ENCODE measurements at places on chromosomes 3 and 15.

- DNase-seq, result no peak
Observed at GRCh38 chr15:25773248-25773647, 89.9 kb downstream of the ATP10A start.

- DNase-seq, result no peak
Observed at GRCh38 chr3:121584418-121584817, 8.8 kb upstream of the FBXO40 start.

DNA sequence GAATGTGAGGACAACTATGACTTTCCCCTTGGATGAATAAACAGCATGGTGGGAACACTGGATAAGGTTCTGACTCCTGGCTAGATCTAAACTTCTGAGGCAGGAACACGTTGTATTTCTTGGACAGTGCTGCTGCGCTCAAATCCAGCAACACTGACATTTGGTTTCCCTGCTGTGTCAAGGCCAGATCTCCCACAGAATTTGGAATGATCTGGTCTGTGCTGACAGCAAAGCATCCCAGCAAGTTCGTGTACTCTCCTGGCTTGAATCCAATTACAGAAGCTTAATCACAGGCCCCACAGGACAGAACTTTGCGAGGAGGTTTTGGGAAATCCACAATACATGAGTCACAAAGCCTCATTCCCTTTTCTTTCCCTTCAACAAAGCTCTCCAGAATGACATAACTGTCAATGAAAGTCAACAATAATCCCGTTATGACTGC is 92.5 kb downstream of the ADAMTS9 start:
- no peak for DNase-seq

- DNase-seq, result no peak
Observed at GRCh38 chr15:74443100-74443909, 9.5 kb upstream of the SEMA7A start.

DNA sequence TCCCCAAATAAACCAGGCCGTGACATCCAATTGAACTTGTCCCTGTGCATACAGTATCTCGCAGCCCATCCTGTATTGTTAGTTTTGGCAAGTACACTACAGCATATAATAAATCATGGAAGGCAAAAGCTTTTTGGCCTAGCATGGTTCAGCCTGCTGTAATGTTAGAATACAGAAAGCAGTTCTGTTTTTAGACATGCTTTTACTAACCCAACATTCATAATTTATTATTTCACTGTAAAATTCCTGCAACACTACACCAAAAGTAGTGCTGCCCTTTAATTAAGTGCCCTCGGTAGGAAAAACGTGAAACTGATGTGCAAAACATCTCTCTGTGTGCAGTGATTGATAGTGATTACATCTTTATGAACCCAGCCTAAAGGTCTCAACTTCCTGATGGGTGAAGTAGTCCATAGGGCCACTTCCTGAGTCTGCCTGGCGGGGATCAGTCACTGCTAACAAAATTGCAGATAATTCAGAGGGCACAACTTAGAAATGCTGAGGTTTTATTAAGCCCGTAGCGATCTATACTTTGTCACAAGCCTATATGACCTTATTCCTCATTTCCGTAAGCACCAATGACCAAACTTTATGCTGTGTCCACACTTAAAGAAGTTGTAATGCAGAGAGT is 227.8 kb downstream of the CDIN1 start:
- no peak for DNase-seq

GRCh38 chr3:72537448-72537847 is 310.8 kb downstream of the SHQ1 start:
- no peak for DNase-seq

GRCh38 chr3:128395500-128396162 is 71.1 kb downstream of the DNAJB8 start:
- DNase-seq, result peak; percentile 9

DNA sequence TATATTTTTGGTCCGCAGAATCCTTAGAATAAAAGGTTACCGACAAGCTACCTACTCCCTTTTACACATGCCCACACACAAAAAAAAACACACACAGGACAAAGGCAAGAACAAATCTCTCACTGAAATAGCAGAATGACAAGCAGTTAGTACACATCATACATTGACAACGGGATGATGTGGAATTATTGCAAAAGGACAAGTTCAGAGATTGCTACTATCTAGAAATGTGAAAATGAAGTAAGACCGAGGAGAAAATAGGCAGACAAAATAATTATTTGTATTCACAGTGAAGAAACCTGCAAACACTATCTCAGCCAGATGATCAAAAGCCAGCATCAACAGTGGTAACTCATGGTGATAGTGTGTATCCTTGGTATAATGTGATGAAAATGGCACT is 112.2 kb upstream of the C3orf80 start:
- no peak for DNase-seq

DNA sequence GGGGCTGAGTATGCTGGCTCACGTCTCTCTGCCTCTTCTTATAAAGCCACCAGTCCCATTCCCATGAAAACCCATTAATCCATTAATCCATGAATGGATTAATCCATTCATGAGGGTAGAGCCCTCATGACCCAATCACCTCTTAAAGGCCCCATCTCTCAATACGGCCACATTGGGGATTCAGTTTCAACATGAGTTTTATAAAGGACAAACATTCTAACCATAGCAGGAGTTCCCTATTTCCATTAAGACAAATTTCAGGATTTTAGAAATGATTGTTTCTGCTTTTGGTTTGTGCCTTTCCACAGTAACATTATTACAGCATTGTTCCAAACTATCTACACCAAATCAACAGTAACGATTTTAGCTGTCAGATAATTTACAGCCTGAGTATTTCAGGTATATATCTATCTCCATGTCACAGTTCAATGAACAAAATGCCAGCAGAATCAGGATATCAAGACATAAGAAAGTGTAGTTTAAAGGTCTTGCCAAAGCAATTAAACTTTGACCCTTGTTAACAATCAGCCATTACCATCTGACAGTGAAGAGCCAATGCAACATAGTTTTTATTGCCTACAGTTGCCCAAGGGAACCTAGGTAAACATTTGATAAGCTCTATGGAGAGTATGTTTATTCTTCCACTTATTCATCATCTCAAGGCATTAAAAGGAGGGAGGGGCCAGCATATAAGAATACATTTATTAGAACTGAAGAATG is 3.8 kb downstream of the TSPAN3 start:
- no peak for DNase-seq

DNA sequence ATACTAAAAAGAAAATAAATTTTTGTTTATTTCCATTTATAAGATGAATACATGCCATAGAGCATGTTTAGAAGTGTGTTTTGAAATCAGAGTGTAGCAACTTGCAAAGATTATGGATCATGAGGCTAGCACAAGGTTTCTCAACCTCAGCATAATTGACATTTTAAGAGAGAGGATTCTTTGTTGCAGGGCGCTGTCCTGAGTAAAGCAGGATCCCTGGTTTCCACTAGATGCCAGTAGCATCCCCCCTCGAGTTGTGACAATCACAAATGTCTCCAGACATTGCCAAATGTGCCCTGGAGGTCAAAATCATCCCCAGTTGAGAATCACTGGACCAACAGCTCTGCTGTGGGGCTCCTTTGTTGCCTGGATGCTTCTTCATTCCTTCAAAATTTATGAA is 128.5 kb upstream of the RBMS3 start:
- no peak for DNase-seq
